ENCODE measurements at places on chromosomes 6 and 20. TPM values are rescaled to one million over a fixed set of nuclear protein-coding genes. Genes with fewer than 3 reads are reported as not detected.

HUS1B gene
- 0.43 TPM for total RNA-seq

PBOV1 gene
- total RNA-seq = not detected

PRDM13 gene
- not detected for total RNA-seq

MYL9 gene
- 7.0 TPM for total RNA-seq

GINM1 gene
- total RNA-seq = 45.4 TPM

PRRT1 gene
- total RNA-seq = 0.09 TPM

CDSN gene
- not detected for total RNA-seq
